ENCODE measurements at places on chromosomes 11 and 22.
A peak's percentile ranks its signal among the peaks of the same experiment; 100 is the strongest.

DNA sequence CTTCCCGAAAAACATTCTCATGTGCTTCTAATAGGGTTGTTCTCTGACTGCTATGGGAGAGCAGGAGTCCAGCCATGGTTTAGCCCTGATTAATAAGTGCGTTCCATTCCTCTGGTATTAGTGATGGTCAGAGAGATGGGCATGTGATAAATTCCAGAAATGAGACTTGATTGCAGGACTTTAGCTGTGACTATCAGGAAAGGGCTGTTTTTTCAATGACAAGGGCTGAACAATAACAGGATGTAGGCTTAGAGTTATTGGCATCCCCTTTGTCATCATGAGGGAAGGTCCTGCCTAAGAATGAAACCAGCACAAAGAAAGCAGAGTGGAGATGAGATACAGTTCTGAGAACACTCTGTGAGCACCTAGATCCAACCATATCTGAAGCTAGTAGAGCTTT is 494.6 kb downstream of the MIAT start:
- H3K36me3 ChIP-seq, result no peaks in the 10 kb centered on the region
- no peak for DNase-seq
- no peak overlapping the region for H3K27ac ChIP-seq
- no peak overlapping the region for H3K4me3 ChIP-seq
- peaks cover 12% of the 10 kb centered on the region for H3K27me3 ChIP-seq

GRCh38 chr11:17533778-17534415 is 10.3 kb downstream of the USH1C start:
- no peak overlapping the region for H3K27ac ChIP-seq
- no peak for DNase-seq

DNA sequence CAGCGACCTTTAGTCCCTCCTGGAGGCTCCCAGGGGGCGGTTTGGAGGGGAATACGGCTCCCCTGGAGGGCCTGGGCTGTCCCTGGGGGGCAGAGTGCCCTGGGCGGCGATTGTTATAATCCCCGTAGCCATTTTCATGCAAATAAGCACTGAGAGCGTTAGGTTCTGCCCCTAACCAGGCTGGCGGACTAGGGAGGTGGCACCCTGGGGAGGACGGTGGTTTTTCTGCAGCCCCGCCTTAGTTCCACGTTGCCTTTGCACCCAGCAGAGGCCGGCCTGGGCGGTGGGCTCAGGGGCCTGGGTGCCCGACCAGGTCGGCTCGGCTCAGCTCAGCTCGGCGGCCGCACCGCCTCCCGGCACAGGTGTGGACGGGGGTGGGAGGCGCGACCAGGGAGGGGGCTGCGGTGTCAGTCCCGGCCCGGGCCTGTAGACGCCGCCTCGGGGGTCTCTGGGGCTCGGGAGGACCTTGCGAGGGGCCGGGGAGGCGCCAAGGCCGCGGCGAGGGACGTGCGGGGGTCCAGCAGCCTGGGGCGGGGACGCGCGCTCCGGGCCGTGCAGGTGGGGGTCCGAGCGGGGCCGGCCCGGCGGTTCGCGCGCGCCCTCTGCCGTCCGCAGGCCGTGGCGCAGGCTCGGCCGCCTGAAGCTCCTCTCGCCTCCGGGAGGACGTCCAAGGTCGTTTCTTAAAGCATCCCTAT is 2.3 kb upstream of the DUSP8 start:
- H3K4me1 ChIP-seq, result peaks cover 53% of the 10 kb centered on the region
- H3K36me3 ChIP-seq, result no peaks in the 10 kb centered on the region
- peaks cover 2% of the 10 kb centered on the region for H3K27me3 ChIP-seq
- DNase-seq, result peak; percentile 77
- peak overlapping the region; percentile 90 for H3K27ac ChIP-seq

DNA sequence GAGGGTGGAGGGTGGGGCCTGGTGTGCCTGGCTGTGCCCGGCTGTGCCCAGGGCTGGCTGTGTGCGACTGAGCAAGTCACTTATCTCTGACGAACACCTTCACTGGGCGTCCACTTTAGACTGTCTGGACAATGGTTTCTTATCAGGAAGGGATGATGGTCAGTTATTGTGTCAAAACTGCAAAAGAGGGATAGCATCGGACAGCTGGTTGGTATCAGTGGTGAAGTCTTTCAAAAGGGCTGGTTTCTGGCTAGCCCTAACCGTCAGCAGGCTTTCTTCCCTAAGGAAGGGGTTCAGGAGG is 4.1 kb upstream of the MGAT3 start:
- H3K27me3 ChIP-seq, result peaks cover 17% of the 10 kb centered on the region
- peaks cover 5% of the 10 kb centered on the region for H3K4me1 ChIP-seq
- H3K4me3 ChIP-seq, result no peak overlapping the region
- H3K27ac ChIP-seq, result no peak overlapping the region

DNA sequence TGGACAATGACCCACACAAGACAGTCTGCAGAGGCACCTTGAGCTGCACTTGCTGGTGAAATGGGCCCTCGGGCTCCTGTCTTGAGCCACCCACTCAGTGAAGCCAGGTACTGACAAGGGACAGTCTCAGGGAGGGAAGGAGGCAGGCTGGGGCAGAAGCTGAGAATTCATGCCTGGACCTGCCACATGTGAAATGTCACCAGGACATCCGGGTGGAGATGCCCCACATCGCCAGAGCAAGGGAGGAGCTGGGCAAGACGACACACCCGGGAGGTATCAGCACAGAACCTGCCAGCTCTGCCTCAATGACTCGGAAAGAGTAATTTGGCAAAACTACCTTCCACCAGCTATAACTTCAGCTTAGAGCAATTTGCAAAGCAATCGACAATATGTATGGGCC is 23.5 kb downstream of the CPT1A start:
- H3K4me3 ChIP-seq, result no peak overlapping the region
- no peaks in the 10 kb centered on the region for H3K36me3 ChIP-seq
- H3K4me1 ChIP-seq, result peaks cover 6% of the 10 kb centered on the region
- no peak overlapping the region for H3K27ac ChIP-seq
- DNase-seq, result no peak

DNA sequence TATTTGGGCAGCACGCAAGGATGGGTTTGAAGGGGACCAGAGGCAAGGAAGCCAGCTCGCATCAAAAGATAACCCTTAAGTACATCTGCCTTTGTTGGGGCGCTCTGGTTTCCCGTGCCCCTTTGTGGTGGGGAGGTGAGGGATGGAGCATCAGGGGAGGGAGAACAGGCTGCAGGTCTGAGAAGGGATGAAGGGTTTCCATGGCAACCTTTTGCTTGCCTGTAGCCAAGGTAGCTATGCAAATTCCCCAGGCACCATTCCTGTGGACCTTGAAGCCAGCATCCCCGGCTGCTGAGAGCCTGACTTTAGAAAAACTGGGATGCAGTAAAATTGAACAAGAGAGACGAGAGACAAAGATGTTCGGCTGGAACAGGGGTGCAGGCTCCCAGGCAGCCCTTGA is 75.7 kb downstream of the SEZ6L start:
- no peaks in the 10 kb centered on the region for H3K27me3 ChIP-seq
- no peaks in the 10 kb centered on the region for H3K36me3 ChIP-seq
- H3K4me1 ChIP-seq, result no peaks in the 10 kb centered on the region
- H3K4me3 ChIP-seq, result no peak overlapping the region
- no peak for DNase-seq

GRCh38 chr11:9176550-9176949 is 85.2 kb upstream of the SCUBE2 start:
- H3K4me3 ChIP-seq, result no peak overlapping the region
- no peaks in the 10 kb centered on the region for H3K36me3 ChIP-seq
- DNase-seq, result no peak
- H3K4me1 ChIP-seq, result peaks cover 3% of the 10 kb centered on the region
- H3K27ac ChIP-seq, result no peak overlapping the region

- H3K27me3 ChIP-seq, result no peaks in the 10 kb centered on the region
- H3K4me3 ChIP-seq, result no peak overlapping the region
- H3K36me3 ChIP-seq, result no peaks in the 10 kb centered on the region
- no peak overlapping the region for H3K27ac ChIP-seq
- no peaks in the 10 kb centered on the region for H3K4me1 ChIP-seq
Observed at GRCh38 chr22:25624476-25624875, 60.0 kb downstream of the GRK3 start.

DNA sequence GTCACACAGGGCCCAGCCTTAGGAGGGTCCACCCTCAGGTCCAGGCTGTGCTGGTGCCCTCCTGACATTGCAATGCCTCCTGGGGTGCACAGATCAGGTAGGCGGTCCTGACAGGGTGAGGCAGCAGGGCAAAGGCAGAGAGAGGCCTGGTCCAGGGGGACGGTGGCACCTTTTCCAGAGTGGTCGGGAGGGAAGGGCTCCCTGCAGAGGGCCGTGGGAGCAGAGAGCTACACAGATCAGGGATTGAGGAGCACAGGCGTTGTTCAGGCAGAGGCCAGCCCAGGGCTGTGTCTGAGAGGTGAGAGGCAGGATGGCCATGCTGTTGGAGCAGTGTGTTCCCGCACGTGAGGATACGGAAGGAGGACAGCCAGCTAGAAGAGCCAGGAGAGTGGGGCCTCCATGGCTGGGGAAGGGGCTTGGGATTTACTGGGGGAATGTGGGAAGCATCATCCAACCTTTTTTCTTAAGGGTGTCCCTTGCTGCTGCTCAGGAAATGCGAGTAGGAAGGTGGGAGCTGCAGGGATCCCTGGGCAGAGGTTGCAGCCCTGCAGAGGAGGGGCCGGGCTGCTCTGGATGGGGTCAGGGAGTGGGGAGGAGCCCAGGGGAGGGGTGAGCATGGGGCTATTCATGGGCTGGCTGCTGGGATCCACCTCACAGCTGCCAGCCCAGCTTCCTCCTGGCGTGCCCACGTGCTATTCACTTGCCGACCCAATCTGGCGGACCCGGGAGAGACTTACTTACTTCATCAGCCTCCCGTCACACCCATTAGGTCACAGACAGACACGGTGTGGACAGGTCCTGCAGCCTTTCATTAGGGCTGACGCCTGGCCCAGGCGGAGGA is 1516.4 kb downstream of the TBC1D22A start:
- no peak for DNase-seq
- H3K27ac ChIP-seq, result no peak overlapping the region

DNA sequence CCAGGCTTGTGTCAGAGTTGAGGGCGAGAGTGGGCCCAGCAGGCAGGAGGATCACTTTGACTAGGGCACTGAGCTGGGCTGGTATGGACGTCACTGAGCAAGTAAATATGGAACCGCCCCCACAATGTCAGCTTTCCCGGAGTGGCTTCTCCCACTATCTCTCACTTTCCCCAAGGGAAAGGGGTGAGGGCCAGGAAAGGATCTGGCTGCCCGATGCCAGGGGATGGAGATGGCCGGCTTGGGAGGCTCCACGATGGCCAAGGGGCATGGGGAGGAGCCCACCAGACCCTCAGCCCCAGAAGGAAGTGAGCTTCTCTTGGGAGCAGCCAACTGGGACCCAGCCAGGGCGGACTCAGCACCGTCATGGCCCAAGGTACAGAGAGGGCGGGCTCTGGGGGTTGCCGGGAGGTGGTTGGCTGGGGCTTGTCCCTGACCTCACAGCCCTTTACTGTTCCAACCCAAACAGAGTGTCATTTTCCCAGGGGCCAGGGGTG is 8.7 kb downstream of the PRDM11 start:
- H3K27me3 ChIP-seq, result no peaks in the 10 kb centered on the region
- H3K27ac ChIP-seq, result no peak overlapping the region
- H3K36me3 ChIP-seq, result no peaks in the 10 kb centered on the region
- peaks cover 20% of the 10 kb centered on the region for H3K4me1 ChIP-seq
- H3K4me3 ChIP-seq, result no peak overlapping the region

DNA sequence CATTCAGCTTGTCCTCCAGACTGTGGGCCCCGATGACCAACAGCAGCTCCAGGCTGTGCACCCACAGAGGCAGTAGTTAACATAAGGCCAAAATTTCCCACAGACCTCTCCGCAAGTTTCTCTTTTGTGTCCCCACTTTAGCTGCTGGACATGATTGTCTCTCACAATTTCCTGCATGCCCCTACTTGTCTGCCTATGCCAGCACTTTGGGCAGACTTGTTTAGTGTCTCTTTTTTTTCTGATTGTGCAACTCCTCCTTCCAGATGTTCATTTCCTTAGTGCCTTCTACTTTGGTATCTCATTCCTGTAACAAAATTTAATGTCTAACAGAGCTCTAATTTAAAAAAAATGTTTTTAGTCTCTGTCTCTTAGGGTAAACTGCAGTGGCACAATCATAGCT is 23.8 kb upstream of the SCN3B start:
- H3K27me3 ChIP-seq, result no peaks in the 10 kb centered on the region
- no peak overlapping the region for H3K4me3 ChIP-seq
- no peak overlapping the region for H3K27ac ChIP-seq
- H3K4me1 ChIP-seq, result no peaks in the 10 kb centered on the region
- no peak for DNase-seq
- H3K36me3 ChIP-seq, result no peaks in the 10 kb centered on the region

- H3K4me1 ChIP-seq, result peaks cover 9% of the 10 kb centered on the region
- no peaks in the 10 kb centered on the region for H3K27me3 ChIP-seq
- H3K4me3 ChIP-seq, result no peak overlapping the region
- H3K27ac ChIP-seq, result no peak overlapping the region
- H3K36me3 ChIP-seq, result no peaks in the 10 kb centered on the region
Observed at GRCh38 chr22:37233751-37234631, 10.1 kb downstream of the RAC2 start.

GRCh38 chr11:119185981-119186634 is 833 bp downstream of the NHERF4 start:
- H3K27ac ChIP-seq, result peak overlapping the region; percentile 80
- no peaks in the 10 kb centered on the region for H3K27me3 ChIP-seq
- no peaks in the 10 kb centered on the region for H3K36me3 ChIP-seq
- no peaks in the 10 kb centered on the region for H3K4me1 ChIP-seq
- peak overlapping the region; percentile 56 for H3K4me3 ChIP-seq
- DNase-seq, result no peak

- no peak overlapping the region for H3K4me3 ChIP-seq
- H3K4me1 ChIP-seq, result no peaks in the 10 kb centered on the region
- H3K36me3 ChIP-seq, result no peaks in the 10 kb centered on the region
- no peaks in the 10 kb centered on the region for H3K27me3 ChIP-seq
Observed at GRCh38 chr11:130123414-130124040, 36.1 kb upstream of the ST14 start.

- H3K4me3 ChIP-seq, result no peak overlapping the region
- H3K27ac ChIP-seq, result no peak overlapping the region
- no peaks in the 10 kb centered on the region for H3K36me3 ChIP-seq
Observed at GRCh38 chr11:2537010-2537705, 92.3 kb downstream of the KCNQ1 start.

DNA sequence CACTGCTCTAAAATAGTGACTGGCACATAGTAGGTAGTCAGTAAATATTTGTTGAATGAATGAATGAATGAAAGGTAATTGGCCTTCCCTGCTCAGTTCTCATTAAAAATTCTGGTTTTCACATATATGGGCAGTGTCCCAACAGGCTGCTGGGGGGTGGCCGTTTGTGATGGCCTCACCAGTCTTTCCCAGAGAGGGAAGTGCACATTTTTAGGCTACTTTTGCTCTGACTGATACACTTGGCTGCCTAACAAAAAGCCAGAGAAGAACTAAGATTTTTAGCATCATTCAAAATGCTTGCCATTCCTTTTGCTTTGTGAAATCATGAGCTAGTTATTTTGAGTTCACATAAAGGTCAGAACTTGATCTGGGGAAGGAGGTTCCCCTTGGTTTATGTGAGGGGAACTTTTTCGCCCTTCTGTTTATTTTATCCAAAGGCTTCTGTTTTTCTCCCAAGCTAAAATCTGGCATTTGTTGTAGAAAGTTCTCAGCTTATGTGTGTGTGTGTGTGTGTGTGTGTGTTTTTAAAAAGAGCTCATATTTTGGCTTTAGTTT is 83.1 kb downstream of the PTPRJ start:
- no peak overlapping the region for H3K4me3 ChIP-seq
- H3K4me1 ChIP-seq, result peaks cover 30% of the 10 kb centered on the region
- H3K27ac ChIP-seq, result peak overlapping the region; percentile 69
- DNase-seq, result no peak

GRCh38 chr11:59141673-59142460 is 789 bp upstream of the FAM111A start:
- H3K27me3 ChIP-seq, result no peaks in the 10 kb centered on the region
- no peak for DNase-seq
- H3K4me1 ChIP-seq, result peaks cover 39% of the 10 kb centered on the region
- no peaks in the 10 kb centered on the region for H3K36me3 ChIP-seq
